ENCODE measurements at places on chromosomes 3 and 15.

DNA sequence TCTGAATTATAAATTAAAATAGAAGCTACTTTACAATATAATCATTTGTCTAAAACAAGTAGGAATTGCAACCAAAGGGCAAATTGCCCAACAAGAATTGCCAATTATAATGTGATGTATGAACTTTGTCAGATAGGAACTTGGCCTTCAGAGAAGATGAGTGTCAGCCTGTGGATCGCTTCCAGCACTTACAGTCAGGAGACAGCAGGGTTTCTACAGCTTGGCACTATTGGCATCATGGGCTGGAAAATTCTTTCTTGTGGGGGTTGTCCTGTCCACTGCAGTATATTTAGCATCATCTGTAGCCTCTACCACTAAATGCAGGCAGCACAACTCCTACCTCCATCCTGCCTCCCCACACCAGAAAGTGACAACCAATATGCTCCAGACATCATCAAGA lies 48.1 kb upstream of the CRBN start:
- DNase-seq, result no peak

DNA sequence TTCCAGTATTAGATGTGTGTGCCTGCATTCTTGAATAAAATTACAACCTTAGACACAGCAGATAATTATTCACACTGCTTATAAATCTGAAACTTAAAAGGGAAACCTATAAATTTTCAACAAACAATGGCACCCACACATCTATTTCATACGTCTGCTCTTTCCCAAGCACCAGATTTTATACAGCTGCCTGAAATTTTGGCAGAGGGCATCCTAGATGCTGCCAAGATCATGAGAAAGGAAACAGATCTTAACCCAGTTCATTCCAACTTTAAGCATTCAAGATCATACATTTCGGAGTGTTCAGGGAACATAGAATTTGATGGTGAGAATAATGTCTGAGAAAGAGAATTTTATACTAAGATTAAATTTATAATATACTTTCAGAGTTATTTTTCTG lies 53.1 kb downstream of the CLDN1 start:
- no peak for DNase-seq

- no peak for DNase-seq
Measured at GRCh38 chr3:8485141-8485870, 16.3 kb upstream of the LMCD1 start.

- no peak for DNase-seq
Measured at GRCh38 chr3:137669519-137670060, 94.5 kb upstream of the SOX14 start.

DNA sequence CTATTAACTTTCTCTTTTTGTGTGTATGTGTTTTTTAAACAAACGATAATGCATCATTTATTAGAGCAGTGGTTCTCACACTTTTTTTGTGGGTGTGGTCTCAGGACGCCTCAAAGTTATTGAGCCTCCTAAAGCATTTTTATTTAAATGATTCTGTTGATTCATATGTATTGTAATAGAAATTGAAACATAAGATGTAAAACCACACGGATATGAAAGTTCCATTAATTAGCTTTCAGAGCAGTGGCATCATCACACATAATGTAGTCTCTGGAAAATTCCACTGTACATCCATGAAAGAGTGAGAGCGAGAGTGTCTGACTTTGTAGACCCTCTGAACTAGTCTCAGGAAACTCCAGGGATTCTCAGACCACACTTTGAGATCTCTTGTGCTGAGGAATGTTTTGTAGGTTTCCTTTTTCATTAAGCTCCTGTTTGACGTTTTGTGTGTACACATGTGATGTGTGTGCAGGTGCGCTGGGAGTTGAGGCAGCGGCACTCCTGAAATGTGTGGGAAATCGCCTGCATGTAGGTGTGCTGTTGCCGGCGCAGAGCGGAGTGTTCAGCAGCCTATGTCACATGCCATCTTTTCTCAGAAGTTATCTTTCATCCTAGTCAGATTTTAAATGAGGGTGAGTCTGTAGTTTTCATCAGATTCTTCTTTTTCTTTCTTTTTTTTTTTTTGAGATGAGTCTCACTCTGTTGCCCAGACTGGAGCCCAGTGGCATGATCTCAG lies 5.3 kb upstream of the TRAK1 start:
- no peak for DNase-seq

DNA sequence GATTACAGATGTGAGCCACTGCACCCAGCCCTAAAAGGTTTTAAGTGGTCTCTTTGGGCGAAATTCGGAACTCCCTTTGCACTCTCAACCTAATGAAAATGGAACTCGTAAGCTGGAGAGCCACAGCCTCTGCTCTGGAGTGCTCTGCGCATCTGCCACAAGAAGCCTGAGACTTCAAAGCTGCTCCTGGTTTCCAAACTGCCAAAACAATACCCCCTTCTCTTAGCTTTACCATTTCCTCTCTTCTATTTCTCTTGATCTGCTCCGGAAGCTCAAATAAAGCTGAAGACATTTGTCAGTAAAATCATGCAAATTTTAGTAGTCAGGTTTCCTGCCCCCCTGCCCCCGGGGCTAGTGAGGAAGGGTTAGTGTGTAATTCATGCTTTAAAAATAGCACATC lies 312.7 kb downstream of the MFSD1 start:
- no peak for DNase-seq

DNA sequence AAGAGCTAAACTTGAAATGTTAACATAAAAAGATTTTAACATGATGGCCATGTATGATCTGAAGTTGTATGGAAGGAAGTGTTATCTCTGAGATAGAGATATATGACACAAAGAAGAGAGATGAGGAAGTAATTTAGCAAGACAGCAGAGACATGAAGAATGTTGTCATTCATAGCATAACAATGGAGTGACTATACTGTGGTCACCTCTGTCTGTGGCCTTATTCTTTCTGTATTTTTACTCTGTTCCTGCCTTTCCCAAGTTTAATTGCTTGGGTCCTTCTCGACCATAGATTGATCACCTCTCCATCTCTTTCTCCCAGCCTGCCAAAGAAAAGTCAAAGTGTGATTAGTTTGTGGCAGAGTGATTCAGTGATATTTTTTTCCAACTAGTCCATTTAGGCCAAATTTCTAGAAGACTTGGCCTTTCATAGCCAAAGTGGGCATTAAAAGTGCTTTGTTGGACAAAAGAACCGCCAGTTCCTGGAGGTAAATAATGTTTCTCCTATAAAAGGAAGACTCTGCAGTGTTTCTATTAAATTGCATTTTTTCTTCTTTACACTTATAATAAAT lies 711.9 kb downstream of the CADM2 start:
- no peak for DNase-seq

GRCh38 chr15:30992249-30992864 lies 929 bp upstream of the MTMR10 start:
- DNase-seq, result no peak

DNA sequence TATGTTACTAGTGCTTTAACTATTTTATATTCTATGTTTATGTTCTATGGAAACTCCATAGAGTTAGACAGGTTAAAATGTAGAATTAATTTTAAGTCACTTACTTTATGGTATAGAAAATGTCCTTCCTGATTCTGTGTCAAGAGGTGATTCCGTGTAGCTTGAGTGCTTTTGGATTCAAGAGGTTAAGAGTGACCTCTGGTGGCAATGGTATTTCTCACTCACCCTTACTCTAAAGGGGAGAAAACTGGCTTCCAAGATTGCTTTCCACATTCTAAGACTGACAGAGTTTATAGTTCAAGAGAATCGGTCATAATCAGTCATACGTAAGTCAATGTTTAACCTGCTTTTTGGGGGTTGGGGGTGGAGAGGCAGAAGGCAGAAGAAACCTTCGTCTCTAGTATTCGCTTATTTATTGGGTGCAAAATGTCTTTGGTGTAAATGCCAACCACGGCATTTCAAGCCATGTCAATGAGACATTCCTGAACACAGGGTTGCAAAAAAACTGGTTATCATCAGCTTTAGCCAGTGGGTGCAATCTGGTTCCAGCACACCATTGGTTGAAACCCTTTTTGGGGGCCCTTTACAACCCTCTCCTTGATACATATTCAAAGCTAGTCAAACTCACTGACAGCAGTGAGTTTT lies 92.0 kb upstream of the VGLL3 start:
- peak; percentile 43 for DNase-seq

- DNase-seq, result no peak
Measured at GRCh38 chr3:46325645-46326300, 28.1 kb upstream of the CCR2 start.

GRCh38 chr15:43239732-43240491 lies 19.1 kb upstream of the EPB42 start:
- no peak for DNase-seq

DNA sequence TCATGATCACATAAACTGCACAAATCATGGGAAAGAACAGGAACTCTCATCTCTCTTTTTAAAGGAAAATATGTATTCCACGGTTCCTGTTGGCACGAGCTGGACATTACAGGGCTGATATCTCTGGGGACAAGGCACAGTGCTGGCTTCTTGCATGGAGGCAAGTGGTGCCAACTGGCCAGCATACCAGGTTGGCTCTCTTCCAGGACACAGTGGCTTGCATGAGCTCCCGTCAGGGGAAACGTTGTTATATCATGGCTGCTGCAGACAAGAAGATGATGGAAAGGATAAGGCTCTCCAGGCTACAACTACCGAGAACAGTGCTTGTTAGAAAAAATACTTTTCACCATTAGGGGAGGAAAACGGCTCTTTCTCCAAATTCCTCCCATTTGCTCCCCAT lies 283.9 kb downstream of the RORA start:
- no peak for DNase-seq

DNA sequence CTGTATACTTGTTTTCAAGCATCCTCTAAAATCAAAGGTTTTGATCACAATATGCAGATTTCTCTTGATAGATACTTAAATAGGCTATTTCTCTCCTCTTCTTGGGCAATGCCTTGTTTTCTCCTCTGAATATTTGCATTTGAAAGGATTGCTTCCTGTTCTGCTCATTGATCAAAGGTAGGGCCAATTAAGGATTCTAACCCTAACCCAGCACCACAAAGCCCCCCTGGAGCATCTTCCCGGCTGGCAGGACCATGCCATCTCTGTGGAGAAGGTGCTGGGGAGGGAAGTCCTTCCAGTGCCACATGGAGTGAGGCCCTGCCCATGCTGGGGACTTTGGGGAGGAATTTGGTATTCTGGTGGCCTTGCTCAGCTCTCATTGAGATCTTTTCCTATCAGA lies 11.3 kb upstream of the NIPA2 start:
- DNase-seq, result no peak

GRCh38 chr3:169813757-169814517 lies 1.2 kb upstream of the LRRC34 start:
- DNase-seq, result peak; percentile 51

- peak; percentile 33 for DNase-seq
Measured at GRCh38 chr15:25739687-25740121, 123.4 kb downstream of the ATP10A start.

DNA sequence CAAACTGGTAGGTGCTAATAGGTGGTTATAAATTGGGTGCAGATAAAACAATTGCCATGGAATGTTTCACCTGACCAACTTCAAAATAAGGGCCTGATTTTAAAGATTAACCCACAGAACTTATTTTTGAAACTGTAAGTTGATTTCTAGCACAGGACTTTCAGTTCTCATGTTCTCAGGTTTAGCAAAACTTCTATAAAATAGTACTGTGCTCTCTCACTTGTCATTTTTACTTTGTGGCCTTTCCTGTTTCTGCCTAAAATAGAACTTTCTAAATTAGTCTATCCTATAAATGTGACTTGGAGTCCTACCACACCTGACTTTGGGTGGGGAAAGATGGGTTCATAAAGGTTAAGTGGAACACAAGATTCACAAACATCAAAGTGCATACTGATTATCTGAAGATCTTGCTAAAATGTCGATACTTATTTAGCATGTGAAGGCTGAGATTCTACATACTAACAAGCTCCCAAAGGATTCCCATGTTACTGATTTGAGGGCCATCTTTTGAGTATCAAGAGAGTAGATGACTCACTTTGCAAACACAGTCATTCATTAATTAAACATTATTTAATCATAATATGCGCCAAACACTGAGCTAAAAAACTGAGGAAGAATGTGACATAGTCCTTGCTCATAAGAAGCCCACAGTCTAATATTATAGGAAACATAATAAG lies 38.6 kb downstream of the BTLA start:
- DNase-seq, result no peak

GRCh38 chr3:94626573-94626972 lies 563.7 kb downstream of the NSUN3 start:
- no peak for DNase-seq

DNA sequence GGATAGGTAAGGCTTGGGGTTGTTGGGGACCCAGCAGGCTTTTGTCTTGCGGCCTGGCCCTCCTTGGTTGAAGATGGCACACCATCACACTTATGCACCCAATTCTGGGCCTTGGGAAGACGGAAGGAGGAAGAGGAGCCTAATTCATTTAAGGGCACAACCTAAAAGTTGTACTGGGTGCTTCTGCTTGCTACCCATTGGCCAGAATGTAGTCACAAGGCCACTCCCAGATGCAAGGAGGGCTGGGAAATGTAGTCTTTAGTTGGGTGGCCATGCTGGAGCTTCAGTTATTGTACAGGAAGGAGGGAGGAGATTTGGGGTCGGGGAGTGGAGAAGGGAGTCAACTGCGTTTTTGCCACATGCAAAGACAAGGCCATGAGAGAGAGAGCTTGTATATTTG lies 109.2 kb downstream of the TMEM266 start:
- peak; percentile 27 for DNase-seq

DNA sequence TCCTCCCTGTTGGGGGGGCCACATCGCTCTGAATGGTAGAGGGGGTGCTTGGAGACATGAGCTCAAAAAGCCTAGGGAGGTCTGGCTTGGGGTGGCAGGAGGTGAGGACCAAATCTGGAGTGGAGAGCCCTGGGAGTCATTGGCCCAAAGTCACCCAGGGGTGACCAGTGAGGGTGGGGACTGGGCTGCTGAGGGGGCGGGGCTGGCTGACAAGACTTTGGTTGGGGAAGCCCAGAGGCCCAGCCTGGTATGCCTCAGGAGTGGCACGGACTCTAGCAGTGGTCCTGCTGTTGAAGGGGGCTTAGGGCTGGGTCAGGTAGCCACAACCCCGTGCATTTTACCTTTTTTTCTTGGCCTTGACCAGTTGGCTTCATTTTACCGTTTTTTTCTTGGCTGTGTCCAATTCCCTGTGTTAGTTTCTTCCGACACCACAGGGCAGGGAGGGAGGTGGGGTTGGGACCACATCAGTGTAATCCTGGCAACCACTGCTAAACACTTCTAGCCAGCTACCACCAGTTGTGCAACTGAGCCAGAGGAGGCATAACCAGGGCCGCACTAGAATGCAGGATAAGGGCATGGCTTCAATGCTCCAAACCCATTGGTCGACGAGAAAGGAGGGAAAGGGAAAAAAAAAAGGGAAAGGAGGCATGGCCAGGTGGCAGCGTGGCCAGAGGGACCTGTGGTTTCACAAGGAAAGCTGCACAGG lies 105.3 kb upstream of the C2CD4B start:
- DNase-seq, result no peak

DNA sequence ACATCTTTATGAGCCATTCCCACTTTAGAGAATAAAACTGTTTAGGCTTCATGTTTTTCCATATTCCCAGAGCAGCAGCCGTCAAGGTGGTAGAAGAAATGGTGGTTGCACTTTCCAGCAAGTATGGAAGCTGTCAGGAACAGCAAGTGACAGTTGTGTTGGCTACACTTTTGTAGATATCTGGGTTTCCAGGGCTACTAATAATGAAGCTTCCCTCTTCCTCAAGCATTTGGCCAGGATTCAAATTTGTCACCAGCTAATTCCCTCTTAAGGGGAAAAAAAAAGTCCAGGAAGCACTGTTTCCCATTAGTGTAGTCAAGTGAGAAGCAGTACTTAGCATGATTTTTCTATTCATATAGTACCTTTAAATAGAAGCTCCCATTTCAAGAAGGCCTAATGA lies 252.8 kb downstream of the IGSF11 start:
- no peak for DNase-seq

- no peak for DNase-seq
Measured at GRCh38 chr3:122714273-122714672, 33.6 kb downstream of the PARP14 start.

Measured in NCI-H1694 treated with DMSO at 0.1 percent for 48 hours (cell line).